ENCODE measurements at places on chromosomes 16 and 17.
A peak's percentile ranks its signal among the peaks of the same experiment; 100 is the strongest.

GRCh38 chr16:17466876-17467275 is 3.9 kb downstream of the XYLT1 start:
- no peak for DNase-seq

GRCh38 chr17:69235338-69236058 is 6.9 kb upstream of the ABCA10 start:
- peak; percentile 4 for DNase-seq

DNA sequence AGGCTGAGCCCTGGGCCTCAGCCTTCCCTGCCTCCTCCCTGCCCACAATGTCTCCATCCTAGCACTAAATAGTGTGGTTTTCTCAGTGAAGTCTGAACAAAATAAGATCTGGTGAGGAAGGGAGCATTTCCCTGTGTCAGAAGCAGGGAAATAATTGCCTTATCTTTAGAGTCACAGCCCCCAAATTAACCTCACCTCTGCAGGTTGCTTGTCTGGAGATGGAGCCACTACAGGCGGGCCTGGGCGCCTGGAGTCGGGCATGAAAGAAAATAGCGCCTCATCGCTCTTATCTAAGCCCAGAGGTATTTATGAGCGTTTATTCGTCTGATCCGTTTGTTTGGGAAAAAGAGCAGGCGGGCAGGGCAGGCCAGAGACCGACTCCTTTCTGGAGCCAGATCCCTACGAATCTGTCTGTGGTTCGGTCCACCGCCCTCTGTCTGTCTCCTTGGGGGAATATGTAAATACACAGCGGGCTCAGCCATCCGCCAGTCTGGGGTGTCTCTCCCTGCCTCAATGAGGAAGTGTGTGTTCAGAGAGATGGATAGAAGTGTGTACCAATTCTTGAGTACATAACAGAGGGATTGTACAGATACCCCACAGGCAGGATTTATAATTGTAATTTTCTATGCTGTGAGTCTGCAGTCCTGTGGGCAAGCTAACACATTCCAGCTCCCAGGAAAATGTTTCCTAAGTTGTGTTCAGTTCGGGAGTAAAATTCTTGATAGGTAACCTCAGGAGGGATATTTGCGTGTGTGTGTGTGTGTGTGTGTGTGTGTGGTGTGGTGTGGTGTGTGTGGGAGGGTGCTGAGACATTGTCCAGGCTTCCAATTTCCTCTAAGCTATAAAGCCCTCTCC is 4.3 kb downstream of the HOXB6 start:
- no peak for DNase-seq

- DNase-seq: no peak
These were observed 118.9 kb downstream of the PARN start for GRCh38 chr16:14510939-14511799.

DNA sequence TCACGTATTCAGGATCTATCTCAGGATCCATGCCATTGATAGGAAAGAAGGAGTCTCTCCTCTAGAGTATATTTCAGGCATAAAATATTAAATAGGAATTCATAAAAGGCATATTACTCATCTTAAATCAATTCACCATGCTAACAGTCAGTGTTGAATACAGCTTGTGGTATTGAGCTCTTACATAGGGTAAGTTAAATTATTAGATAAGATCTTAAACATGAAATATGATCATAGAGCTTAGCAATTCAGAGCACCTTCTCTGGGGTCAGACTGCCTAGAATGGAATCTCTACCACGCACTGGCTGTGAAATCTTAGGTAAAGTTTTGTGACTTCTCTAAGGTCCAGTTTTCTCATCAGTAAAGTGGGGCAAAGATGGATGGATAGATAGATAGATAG is 20.7 kb downstream of the MARCHF10 start:
- DNase-seq: no peak

GRCh38 chr17:41710472-41711090 is 1.6 kb upstream of the GAST start:
- no peak for DNase-seq

DNA sequence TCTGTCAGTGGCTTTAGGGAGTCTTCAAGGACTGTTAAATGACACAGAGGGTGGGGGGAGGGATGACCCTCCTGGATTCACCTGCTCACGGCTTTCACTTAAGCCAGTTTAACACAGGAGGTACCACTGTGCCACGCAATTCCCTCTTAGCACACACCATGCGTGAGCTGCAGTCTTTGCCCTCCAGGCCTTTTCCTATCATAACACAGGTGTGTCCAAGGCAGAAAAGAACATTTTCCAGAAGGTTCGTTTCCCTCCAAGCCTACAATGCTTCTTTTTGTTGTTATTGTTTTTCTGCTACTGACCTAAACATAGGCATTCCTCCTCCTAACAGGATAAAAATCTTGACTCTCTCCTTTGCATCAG is 1.1 kb downstream of the ZFHX3 start:
- DNase-seq: no peak

DNA sequence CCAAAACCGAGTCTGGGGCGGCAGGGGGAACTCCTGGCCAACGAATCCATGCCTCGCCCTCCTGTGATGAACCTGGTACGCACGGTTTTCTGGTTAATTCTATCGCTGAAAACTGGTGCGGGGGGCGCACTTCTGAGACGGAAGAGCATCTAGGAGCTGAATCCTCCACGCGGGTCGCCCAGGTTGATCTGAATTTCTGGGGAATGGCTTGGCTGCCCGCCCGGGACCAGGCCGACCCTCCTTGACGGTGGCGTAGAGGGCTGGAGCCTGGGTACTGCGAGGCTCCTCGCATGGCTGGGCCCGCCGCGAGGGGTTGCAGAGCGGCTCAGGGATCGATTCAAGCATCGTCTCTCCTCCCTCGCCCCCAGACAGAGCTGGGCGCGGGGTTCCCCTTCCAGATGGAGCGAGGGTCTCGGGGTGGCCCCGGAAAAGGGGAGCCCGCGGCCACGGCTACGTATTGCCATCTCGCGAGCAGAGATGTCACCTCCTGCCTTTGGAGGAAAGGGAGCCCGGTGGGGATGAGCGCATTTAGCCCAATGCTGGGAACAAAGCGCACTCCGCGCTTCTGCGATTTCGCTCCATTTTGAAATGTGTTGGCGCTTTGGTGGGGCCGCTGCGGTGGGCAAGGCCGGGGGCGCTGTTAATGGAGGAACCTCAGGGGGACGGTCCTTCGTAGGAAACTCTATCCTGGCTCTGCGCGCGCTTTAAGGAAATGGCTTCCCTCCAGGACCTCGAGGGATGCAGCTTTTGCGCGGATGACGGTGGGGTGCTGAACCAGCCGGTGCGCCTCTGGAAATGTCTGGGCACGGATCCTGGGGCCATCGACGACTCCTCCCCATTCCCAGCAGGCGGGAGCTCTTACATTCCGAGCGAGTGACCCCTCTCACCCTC is 2.7 kb downstream of the MAPT start:
- DNase-seq: no peak

DNA sequence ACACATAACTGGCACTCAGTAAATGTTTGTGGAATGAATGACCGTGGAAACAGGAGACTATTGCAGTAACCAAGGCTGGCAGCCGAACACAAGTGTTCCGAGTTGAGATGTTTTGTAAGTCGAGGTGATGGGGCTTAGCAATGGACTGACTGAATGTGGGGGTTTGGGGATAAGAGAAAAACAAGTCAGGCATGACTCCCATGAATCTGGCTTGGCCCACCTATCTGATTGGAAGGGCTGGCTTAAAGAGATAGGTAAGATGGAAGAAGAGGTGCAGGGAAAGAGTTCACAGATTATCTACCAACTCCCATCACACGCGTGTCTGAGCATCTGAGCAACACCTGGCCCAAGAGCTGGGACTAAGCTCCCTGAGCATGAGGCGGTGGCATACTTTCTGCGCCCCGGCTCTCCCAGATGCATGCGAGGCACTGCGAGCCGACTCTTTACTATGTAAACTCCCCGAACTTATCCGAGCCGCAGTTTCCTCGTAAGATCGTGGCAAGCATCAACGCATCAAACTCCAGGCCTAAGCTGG is 539 bp downstream of the IFT20 start:
- DNase-seq: no peak

DNA sequence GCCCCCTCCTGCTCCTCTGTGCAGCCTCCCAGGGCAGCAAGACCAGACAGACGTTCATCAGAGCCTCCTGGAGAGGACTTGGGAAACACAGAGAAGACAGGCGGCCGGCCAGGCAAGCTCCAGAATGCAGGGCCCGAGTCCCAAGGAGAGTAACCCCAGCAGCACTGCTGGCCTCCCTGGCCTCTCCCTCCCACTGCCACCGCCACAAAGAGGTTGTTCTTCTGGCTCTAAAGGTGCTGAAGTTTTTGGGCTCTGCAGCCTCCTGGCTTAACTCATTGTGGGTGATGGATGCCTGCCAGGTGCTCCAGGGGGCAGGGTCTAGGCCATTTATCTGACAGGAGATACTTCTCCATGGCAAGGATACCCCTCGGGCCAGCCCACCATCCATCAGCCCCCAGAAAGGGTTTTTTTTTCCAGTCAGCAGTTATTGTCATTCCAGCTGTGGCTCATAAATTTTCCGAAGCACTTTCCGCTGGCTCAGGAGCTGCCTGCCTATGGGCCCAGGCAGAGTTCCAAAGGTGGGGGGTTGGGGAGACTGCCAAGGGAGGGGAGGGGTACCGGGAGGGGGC is 32.0 kb upstream of the MRPS23 start:
- DNase-seq: no peak

GRCh38 chr16:84924331-84925091 is 86.8 kb downstream of the ZDHHC7 start:
- DNase-seq: no peak

DNA sequence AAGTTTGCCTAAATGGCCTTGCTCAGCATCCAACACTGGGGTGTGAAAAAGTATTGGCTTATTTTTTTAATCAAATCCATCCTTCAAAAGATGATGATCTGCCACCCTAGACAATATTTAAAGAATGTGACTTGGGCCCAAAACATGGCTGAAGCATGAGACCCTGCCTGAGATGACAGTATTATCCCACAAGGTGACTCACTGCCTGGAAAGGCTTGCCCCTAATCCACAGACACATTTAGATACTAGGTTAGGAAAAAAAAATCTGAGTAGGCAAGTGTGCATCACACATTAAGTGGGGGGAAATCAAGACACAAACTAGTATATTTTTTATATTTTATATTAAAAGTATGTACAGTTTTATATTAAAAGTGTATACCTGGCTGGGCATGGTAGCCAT is 38.4 kb downstream of the TOM1L2 start:
- DNase-seq: no peak

GRCh38 chr16:17002565-17002964 is 468.2 kb downstream of the XYLT1 start:
- DNase-seq: no peak

DNA sequence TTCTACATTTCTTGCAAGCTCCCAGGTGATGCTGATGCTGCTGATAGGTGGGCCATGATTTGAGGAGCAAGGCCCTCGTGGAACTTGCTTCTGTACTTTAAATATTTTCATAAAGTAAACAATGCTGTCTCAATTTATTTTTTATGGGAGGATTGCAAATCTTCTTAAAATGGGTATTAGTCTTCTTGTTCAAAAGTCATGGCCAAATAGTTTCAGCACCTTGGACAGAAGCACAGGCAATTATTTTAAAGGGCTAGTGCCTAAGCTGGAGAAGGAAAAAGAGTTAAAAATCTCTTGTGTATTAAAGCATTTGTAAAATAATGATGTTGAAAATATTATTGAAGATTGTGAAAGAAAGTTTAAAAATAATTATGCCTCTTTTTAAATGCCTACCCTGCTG is 50.5 kb downstream of the GPR139 start:
- no peak for DNase-seq

- no peak for DNase-seq
These were observed 627.6 kb downstream of the MAF start for GRCh38 chr16:78972986-78973385.

GRCh38 chr17:80364091-80364691 is 50.8 kb upstream of the ENDOV start:
- no peak for DNase-seq

DNA sequence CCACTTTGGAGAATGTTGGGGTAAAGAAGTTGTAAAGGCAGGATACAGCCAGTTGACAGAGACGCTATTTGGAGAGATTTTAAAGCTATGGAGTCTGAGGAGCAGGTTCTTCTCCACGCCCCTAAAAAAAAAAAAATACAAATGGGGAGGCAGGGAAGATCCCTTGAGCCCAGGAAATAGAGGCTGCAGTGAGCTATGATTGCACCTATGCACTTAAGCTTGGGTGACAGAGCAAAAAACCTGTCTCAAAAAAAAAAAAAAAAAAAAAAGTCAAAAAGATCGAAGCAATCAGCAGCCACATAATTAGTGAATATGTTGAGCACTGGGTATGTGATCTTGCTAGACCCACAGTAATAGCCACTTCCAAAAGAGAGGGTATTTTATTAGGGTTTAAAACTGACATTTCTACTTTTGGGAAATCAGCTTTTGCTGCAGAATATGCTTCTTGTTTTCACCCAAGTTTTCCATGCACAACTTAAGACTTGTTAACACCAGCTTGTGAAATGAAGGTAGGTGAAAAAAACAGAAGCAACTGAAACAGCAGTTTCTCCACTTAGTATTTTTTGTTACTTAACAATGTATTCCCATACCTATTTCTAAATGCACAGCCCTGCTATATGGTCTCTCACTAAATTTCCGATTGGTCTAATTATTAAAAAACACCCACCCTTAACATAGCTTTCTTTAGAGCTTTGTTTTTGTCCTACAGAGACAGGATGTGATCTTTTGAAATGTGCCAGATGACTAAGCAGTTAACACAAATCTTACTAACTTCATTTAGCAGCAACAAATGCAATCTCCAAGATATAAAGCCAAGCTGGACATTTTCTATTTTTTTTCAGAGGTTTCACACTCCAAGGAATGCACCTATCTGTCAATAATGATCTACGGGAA is 2.5 kb upstream of the ARL6IP1 start:
- DNase-seq: no peak

- DNase-seq: no peak
These were observed 27.8 kb downstream of the SLC6A4 start for GRCh38 chr17:30207655-30208054.

DNA sequence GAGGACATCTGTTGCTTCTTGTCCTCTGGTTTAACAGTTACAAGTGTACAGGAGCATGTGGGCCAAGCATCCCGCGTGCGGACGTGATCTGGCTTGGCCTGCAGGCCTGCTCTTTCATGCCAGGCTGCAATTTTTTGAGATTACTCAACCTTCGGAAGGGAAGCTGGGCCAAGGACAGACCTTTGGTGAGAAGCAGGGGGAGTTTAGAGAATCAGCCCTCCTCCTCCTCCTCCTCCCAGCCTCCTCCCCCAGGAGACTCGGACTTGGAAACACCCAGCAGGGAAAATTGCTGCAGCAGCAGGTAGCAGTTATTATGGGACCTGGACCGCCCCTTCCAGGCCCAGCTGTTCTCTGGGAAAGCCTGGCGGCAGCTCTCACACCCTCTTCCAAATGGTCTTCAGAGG is 5.1 kb upstream of the KLHL36 start:
- no peak for DNase-seq

- DNase-seq: no peak
These were observed 310.0 kb downstream of the SOX9 start for GRCh38 chr17:72430611-72431432.

DNA sequence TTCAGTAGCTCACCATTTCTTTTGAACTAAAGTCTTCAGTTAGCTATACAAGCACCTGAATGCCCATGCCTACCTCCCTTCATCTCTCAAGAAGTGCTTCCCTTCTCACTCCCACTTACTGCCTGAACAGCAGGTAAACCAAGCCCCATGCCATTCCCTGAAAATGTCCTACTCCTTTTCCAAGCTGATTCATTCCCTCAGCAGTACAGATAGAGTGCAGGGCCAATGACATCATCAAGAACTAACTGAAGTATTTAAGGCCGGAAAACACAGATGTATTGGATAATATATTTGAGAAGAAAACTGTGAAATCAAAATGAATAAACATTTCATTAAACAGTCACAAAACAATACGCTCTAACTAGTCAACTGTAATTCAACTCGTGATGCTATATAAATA is 478.8 kb upstream of the CDH11 start:
- DNase-seq: no peak

Data from activated naive CD4-positive, alpha-beta T cell (primary cell).